ENCODE measurements at places on chromosomes 6 and 20.

GRCh38 chr6:34305497-34305896 lies 56.7 kb upstream of the SMIM29 start:
- DNase-seq = no peak

DNA sequence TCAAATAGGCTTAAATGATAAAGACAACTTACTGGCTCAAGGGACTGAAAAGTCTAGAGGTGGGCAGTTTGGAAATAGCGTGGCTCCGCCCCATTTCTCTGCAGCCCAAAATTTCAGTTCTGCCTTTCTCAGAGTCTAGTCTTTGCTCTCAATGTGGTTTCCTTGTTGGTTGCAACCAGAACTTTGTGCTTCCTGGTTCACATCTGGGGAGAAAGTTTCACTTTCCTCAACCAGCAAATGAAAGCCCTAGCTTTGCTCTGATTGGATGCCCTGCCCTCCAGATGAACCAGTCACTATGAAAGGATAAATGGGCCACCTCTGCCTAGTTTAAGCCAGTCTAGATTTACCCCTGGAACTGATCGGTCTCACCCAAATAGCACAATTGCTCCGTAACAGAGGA lies 14.9 kb downstream of the SYCP2L start:
- DNase-seq = no peak

GRCh38 chr20:20568604-20569205 lies 143.7 kb downstream of the RALGAPA2 start:
- peak; percentile 12 for DNase-seq

- DNase-seq = peak; percentile 53
Measured at GRCh38 chr6:100228834-100229441, 234.9 kb upstream of the MCHR2 start.

DNA sequence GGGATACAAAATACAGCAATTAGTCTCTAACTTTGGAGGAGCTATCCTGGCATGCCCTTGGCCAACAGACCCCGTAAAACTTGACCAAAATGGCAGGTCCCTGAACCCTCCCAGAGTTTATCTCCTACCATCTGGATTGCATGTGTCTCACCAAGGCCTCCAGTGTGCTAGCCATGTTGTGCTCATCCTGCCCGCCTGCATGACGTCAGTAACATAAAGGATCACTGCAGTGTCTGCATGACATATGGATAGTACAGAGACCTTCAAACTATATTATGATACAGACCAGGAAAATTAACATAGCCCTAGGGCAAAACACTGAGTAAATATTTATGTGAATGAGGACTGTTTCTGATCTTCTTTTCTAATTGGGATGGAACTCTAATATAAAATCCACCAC lies 25.3 kb downstream of the CPXM1 start:
- DNase-seq = no peak

GRCh38 chr6:79608334-79609224 lies 22.6 kb upstream of the SH3BGRL2 start:
- no peak for DNase-seq

- no peak for DNase-seq
Measured at GRCh38 chr6:105458551-105458950, 55.7 kb upstream of the PREP start.

DNA sequence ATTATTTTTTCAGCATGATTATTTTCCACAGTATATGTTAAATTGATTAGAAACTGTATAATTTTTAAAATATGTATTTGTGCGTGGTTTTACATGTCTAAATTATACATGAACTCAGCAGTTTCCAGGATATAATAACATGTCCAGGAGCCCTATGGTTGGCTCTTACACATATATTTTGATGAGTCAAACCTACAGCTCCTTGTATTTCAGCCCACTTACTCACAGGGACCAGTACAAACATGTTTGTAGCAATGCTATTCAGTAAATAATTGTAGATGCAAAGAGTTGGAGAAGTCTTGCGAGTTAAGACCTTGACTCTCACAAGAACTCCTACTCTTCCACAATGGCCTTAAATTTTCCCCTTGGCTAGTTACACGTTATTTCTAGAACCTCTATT lies 107.2 kb upstream of the SASH1 start:
- no peak for DNase-seq

- no peak for DNase-seq
Measured at GRCh38 chr6:398558-399078, 7.1 kb downstream of the IRF4 start.

GRCh38 chr6:41670703-41671360 lies 32.6 kb downstream of the MDFI start:
- no peak for DNase-seq

- DNase-seq = no peak
Measured at GRCh38 chr6:70663881-70664466, 3.7 kb upstream of the SMAP1 start.

DNA sequence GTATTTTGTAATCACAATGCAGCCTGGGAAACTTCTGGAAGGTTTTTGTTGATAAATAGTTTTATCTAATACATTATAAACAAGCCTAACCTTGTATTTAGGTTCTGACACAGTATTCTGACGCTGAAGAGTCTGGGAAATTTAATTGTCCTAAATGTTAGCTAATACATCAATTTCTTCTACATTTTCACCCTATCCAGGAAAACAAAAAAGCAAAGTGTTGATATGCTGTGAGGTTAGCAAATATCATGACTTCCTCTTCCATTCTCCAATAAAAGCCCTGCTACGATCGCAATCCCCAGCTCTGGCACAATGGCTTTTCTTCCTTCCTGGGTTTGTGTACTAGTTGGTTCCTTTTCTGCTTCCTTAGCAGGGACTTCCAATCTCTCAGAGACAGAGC lies at the start of gene C6orf58:
C6orf58 (plus strand) TSS at position 301 of the 400 bp plus-strand sequence; CDS start at position 313, 12 bp downstream.
- no peak for DNase-seq

GRCh38 chr6:108825326-108825725 lies 22.9 kb upstream of the ARMC2 start:
- no peak for DNase-seq

- peak; percentile 60 for DNase-seq
Measured at GRCh38 chr6:85482905-85483700, 33.2 kb downstream of the NT5E start.

DNA sequence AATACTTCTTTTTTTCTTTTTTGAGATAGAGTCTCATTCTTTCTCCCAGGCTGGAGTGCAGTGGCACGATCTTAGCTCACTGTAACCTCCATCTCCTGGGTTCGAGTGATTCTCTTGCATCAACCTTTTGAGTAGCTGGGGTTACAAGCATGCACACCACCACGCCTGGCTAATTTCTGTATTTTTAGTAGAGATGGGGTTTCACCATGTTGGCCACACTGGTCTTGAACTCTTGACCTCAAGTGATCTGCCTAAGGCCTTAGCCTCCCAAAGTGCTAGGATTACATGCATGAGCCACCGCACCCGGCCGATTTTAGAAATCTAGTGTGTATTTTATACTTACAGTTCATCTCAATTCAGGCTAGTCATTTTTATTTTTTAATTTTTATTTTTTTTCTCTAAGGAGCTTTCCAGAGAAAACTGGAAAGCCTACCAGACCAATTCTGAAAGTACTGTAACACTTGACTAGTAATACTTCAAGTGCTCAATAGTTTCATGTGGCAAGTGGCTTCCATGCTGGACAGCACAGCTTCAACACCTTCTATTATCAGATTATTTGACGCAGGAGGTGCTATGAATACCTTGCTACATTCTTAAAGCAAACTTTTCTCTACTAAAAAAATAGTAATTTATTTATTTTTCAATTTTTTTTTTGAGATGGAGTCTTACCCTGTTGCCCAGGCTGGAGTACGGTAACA lies 25.0 kb downstream of the POLR1C start:
- no peak for DNase-seq

GRCh38 chr20:44583157-44583556 lies 778 bp downstream of the PKIG start:
- no peak for DNase-seq

DNA sequence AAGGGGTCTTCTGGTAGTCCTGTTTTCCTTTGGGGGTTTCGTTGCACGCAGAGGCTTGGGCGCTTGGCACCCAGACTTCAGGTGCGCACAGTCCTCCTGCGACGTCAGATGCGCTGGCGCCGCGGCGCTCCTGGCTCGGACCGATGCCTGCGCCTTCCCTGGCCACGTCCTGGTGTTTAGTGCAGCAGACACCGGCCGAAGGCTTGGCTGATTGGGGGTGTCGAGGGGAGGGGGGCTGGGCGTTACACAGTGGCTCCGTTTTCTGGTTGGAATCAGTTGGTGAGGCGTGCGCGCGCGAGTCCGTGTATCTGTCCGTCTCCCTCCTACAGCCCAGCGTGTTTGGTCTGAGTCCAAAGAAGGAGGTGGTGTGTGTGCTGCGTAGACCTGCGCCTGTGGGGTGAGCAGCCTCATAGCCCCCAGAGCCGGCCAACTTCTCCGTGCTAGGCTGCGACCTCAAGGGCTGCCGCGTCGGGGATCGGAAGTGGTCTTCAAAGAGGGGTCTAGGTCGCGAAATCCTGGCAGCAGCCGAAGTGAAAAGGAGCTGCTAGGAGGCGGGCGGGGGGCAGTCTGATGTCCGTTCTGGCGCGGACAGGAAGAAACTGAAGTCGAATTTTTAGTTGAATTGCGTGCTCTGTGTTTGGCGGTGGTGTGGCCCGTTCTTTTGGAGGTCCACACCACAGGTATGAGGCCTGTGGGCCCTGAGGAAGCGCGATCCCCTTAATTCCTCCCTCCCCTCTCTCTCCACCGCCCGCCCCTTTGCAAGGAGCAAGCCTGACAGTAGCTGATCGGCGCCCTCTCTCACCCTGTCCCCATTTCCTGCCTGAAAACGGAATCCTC lies 1.5 kb downstream of the SYNDIG1 start:
- no peak for DNase-seq

DNA sequence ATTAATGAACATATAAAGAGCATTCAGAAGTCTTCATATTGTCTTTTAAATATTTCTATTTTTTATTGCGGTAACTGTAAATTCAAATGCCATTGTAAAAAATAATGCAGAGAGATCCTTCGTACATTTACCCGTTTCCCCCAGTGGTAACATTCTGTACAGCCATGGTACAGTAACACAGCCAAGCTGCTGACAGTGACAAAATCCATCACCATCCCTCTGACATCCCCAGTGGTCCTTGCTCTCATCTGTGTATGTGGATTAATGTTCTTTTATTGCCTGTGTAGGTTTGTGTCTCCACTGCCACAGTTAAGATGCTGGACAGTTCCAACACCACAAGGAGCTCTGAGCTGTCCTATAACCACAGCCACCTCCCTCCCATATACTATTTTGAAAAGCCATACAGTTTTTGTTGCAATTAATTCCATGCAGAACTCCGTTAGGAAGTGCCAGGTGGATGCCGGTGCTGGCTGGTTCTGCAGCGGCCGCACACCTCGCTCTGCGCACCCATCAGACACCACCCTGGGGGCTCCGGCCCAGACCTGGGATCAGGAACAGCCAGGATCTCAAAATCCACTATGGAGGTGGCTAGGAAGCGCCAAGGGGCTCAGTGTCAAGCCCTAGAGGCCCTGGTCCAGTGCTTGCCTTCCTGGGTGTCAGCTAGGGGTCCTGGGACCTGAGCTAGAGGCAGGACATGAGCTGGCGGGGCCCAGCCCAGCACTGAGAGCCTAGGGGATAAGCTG lies 93.1 kb upstream of the PMEPA1 start:
- no peak for DNase-seq

GRCh38 chr20:58701431-58702160 lies 9.0 kb downstream of the NPEPL1 start:
- no peak for DNase-seq

DNA sequence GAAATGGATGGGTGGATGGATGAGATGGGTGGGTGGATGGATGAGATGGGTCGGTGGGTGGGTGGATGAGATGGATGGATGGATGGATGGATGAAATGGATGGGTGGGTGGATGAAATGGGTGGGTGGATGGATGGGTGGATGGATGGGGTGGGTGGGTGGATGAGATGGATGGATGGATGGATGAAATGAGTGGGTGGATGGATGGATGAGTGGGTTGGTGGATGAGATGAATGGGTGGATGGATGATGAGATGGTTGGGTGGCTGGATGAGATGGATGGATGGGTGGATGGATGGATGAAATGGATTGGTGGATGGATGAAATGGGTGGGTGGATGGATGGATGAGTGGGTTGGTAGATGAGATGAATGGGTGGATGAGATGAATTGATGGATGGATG lies 35.7 kb downstream of the THBS2 start:
- DNase-seq = no peak
